GDM1 (cell line): ENCODE measurements at places on chromosomes 7 and 10.

GRCh38 chr7:78017591-78018100 lies 219.1 kb downstream of the PHTF2 start:
- no peak for DNase-seq

GRCh38 chr10:80186364-80187012 lies 18.8 kb downstream of the ANXA11 start:
- no peak for DNase-seq

- DNase-seq = no peak
Measured at GRCh38 chr10:49649936-49650723, 29.3 kb upstream of the C10orf53 start.

GRCh38 chr7:150586068-150586784 lies 19.0 kb downstream of the GIMAP4 start:
- peak; percentile 55 for DNase-seq

DNA sequence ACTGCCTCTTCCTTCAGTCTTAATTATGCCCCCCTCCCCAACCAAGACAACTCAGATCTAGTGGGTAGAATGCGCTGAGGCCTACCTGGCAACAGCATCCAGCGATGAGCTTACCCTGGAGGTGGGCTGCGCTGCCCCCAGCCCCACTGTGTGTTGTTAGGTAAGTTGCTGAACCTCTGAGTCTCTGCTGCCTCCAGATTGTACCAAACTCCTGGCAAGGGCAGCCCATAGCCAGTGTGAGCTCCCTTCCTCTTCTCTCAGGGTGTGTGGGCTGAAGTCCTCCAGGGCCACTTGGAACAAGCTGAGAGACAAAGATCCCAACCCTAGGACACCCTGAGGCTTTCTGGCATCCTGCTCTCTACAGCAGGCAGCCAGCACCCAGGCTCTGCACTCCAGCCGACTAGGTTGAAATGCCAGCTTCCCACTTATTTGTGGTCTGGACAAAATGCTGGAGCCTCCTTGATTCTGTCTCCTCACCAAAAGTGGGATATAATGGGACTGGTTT lies 135.3 kb downstream of the ARHGAP22 start:
- no peak for DNase-seq

GRCh38 chr10:124362568-124362967 lies 56.2 kb downstream of the OAT start:
- no peak for DNase-seq

DNA sequence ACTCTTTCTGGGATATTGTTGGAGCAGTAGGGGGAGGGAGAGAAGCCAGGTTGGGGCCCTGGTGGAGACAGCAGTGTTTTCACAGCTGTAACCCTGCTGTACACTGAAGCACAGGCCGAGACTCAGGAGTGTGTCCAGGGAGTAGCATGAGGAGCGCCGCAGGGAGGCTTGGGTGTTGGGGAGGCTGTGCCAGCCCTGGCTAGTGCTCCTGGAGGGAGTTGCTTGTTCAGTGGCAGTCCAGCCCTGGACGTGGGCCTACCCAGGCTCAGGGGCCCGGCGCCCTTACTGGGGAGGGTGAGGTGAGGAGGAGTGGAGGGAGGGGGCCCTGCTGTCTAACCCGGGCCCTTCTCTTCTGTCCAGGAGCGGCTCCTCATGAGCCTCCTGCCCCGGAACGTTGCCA lies 35.9 kb downstream of the ADCY1 start:
- no peak for DNase-seq

- DNase-seq = peak; percentile 71
Measured at GRCh38 chr7:142632271-142633134, 116.8 kb upstream of the PRSS1 start.

- no peak for DNase-seq
Measured at GRCh38 chr10:21100190-21100589, 203.1 kb upstream of the NEBL start.

DNA sequence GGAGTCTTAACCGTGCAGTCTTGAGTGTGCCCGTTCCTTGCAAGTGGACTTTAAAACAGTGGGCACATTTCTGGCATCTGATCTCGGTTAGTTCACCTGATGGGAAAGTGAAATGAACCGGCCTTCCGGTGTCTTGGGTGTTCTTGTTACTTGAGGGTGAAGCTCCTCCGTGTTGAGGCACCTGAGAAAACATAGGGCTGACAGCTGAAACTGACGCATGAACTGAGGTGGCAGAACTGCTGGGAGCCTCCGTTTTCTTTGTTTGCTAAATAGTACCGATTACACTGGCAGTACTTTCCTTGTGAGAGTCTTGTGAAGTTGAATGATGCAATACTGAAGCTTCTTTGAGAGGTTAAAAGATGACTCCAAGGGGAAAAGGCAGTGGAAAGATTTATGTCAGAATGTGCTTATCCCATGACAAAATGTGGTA lies 62.8 kb upstream of the SAMD8 start:
- DNase-seq = no peak

- DNase-seq = no peak
Measured at GRCh38 chr7:915291-916218, 38.9 kb downstream of the ADAP1 start.

DNA sequence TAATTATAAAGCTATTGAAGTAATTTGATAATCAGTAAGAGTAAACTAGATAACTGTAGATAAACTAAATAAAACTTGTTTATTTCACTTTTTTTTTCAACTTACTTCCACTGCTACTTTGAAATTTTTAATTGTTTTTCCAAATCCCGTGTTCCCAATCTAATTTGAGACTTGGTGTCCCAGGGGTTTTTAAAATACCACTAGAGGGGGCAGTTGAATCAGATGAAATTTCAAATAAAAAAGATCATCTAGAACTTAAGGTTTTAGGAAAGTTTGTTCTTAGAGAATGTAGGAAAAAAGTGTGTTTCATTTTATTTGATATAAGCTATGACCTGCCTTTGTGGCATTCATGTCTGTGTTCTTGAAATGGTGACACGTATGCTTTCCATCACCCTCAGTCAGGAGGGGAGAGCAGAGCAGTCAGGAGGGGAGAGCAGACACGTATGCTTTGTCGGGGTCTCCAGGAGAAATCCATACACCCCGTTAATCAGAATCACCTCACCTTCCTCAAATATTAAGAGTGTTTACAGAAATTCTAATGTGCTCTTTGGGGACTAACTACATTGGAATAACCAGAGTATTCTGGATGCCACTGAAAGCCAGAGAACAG lies 49.9 kb downstream of the C10orf67 start:
- no peak for DNase-seq

GRCh38 chr10:10847387-10847786 lies 170.3 kb upstream of the CELF2 start:
- DNase-seq = no peak

DNA sequence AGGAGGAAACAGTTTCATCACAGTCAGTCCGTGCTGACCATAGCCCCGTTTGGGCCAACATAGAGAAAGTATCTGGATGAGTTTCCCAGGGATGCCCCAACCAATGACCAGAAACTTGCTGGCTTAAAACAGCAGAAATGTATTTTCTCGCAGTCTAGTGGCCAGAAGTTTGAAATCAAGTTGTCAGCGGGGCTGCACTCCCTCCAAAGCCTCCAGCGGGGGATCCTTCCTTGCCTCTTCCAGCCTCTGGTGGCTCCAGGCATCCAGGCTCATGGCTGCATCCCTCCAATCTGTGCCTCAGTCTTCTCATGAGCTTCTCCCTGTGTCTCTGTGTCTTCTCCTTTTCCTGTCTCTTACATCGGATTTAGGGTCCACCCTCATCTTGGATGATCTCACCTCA lies 89.6 kb upstream of the CTBP2 start:
- no peak for DNase-seq

GRCh38 chr10:122521011-122521410 lies 39.5 kb upstream of the DMBT1 start:
- DNase-seq = no peak

DNA sequence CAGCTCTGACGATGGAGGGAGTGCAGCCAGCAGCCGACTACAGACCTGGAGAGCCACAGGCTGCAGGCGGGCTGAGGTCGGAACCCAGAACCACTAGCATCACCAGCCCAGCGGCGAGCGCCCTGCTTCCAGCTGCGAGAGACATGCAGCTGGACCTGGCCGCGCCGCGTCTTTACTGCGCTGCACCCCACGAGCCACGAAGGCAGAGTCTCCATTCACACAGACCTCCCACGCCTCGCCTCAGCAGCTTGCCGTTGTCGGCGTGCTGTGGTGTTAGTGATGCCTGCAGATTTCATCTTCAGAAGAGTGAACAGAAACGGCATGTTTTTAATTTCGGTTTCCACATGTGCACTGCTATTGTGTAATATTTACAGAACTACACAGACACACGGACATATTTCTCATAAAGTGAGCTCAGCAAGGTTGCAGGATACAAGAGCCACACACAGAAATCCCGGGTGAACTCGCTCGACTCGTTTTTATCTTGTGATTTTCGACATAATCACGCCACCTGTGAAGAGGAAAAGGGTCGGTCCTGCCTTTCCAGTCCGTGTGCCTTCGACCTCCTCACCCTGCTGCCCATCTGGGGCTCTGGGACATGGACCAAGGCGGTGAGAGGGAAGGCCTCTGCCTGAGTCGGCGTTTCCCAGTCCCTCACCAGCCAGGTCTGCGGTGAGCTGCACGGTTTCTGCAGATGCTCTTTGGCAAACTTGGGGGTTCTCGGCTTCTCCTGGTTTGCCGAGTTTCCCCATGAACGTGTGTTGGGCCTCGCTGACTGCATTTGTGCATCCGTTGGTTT lies 252.2 kb downstream of the ELFN1 start:
- no peak for DNase-seq

DNA sequence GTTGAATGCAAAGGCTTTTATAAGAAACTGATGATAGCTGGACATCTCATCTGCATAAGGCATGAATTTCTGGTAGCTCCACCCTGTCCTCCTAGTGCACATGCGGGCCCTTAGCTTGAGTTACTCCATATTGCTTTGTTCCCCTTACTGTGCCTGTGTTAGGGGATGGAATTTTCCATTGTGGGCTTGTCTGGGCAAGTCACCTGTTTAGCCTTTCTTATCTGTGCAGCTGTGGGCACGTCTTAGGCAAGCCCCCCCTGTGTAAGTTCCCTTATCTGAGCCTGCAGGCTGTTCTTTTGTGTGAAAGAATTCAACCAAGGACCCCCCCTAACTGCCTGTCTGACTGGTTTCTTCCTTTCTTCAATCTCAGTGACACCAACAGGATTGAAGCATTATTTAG lies 14.5 kb upstream of the CROT start:
- peak; percentile 2 for DNase-seq

DNA sequence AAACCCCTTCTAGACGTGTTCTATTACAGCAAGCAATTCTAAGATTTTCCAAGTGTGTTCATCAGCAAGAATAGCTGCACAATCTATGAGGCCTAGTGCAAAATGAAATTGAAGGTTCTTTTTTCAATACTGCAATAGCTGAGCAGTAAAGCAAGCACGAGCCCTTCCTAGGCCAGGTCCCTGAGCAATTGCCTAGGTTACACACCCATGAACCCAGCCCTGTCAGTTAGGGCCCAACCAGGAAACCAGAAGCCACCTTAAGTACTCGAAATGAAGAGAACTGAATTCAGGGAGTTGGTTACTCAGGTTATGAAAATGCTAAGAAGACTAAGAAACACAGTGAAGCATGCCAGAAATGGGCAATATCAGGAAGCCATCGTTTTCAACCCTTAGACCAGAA lies 52.0 kb upstream of the VWC2 start:
- DNase-seq = no peak

- no peak for DNase-seq
Measured at GRCh38 chr7:110733221-110733620, 357.7 kb upstream of the LRRN3 start.

GRCh38 chr10:105102977-105103376 lies 461.9 kb downstream of the SORCS3 start:
- no peak for DNase-seq

DNA sequence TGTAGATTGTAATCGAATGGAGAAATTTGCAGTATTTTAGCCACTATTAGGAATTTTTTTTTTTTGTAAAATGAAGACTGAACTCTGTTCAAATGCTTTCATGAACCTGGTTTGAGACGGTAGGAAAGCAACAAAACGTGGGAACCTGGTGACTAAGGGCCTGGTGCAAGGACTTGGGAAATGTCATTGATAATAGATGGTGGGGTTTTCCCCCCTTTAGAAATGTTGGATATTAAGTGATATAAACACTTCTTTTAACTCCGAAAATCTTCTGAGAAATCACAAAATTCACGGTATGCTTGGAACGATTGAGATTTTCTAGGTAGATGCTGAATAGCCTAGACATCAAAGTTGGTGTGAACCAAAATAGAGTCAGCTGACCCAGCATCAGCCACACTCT lies 6.4 kb downstream of the IFIT2 start:
- no peak for DNase-seq

DNA sequence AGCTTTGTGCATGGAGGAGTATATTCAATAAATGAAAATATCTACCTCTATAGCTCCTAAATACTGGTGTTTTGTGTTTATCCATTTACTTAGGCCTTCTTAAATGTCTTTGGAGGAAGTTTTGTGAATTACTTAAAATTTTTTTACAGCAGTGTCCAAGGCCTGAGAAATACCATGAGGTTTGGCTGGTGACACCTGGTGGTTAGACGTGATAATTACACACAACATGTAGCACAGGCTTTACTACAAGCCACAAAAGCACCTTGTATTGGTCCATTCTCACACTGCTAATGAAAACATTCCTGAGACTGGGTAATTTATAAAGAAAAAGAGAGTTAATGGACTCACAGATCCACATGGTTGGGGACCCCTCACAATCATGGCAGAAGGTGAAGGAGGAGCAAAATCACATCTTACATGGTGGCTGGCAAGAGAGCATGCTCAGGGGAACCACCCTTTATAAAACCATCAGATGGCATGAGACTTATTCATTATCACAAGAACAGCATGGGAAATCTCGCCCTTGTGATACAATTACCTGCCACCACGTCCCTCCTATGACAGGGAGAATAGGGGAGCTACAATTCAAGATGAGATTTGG lies 20.6 kb downstream of the HYAL4 start:
- peak; percentile 30 for DNase-seq

GRCh38 chr10:114281461-114281860 lies 42.4 kb downstream of the VWA2 start:
- DNase-seq = no peak
